ENCODE measurements at places on chromosomes 2 and 18.
A peak's percentile ranks its signal among the peaks of the same experiment; 100 is the strongest.

DNA sequence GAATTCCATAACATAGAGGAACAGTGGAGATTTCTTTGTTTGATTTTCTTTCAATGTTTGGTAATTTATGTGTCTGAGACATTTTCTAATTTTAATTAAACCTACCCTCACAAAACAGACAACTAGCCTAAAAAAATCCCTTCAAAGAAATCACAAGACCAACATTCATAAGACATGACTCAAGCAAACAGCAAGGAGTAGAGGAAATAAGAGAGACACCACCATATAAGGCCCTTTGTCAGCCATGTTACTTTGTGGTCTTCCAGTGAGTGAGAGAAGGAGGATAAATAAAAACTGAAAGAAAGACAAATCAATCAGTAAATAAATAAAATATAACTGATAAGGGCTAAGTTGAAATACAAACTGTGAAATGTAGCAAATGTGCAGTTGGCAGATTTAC lies 830.8 kb upstream of the SLC39A10 start:
- DNase-seq = no peak
- no peak overlapping the region for H3K27ac ChIP-seq
- no peaks in the 10 kb centered on the region for H3K27me3 ChIP-seq
- no peaks in the 10 kb centered on the region for H3K4me1 ChIP-seq
- H3K4me3 ChIP-seq = no peak overlapping the region
- H3K36me3 ChIP-seq = no peaks in the 10 kb centered on the region

GRCh38 chr2:128640166-128640844 lies 321.6 kb upstream of the HS6ST1 start:
- no peaks in the 10 kb centered on the region for H3K36me3 ChIP-seq
- H3K4me3 ChIP-seq = no peak overlapping the region
- no peak for DNase-seq
- no peaks in the 10 kb centered on the region for H3K27me3 ChIP-seq
- no peak overlapping the region for H3K27ac ChIP-seq

DNA sequence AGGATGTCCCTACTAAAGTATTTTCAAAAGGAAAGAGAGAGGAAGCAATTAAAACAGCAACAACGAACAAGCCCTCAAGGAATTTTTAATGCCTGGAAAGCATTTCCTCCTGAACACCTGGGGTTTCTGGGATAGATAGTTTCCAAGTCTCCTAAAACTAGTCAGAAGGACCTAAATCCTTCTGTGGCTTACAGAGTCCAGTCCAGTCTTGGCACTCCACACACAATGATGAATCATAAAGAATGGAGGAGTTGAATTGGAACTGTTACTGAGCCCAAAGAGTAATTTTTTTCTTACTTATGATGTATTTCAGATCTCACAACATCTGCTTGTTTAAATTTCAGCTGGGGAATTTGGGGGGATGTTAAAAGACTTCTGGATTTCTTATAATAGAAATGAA lies 144.6 kb upstream of the SETBP1 start:
- H3K4me3 ChIP-seq = no peak overlapping the region
- H3K27me3 ChIP-seq = no peaks in the 10 kb centered on the region
- DNase-seq = no peak
- no peaks in the 10 kb centered on the region for H3K36me3 ChIP-seq
- H3K4me1 ChIP-seq = peaks cover 22% of the 10 kb centered on the region
- no peak overlapping the region for H3K27ac ChIP-seq

DNA sequence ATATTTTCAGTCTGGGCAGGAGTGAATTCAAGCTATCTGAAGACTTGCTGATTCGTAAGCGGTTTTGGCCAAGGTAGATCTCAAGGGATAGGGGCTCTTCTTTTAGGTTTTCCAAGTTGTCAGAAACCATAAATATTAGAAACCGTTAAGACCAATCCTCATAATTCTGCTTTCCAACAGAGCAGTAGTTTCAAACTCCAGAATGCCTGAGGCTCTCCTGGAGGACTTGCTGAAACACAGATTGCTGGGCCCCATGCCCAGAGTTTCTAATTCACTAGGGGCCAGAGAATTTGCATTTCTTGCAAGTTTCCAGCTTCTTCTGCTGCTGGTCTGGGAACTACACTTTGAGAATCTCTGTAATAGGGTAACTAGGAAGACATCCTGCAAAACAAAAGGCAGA lies 1855.7 kb upstream of the CELF4 start:
- H3K27ac ChIP-seq = no peak overlapping the region
- no peak overlapping the region for H3K4me3 ChIP-seq
- no peak for DNase-seq
- H3K4me1 ChIP-seq = no peaks in the 10 kb centered on the region
- H3K27me3 ChIP-seq = no peaks in the 10 kb centered on the region
- H3K36me3 ChIP-seq = no peaks in the 10 kb centered on the region

GRCh38 chr2:44886414-44886813 lies 55.1 kb upstream of the SIX3 start:
- no peaks in the 10 kb centered on the region for H3K4me1 ChIP-seq
- no peaks in the 10 kb centered on the region for H3K36me3 ChIP-seq
- H3K27me3 ChIP-seq = peaks cover 4% of the 10 kb centered on the region
- DNase-seq = no peak
- H3K4me3 ChIP-seq = no peak overlapping the region

- no peaks in the 10 kb centered on the region for H3K27me3 ChIP-seq
- no peak overlapping the region for H3K4me3 ChIP-seq
- no peaks in the 10 kb centered on the region for H3K36me3 ChIP-seq
- no peak overlapping the region for H3K27ac ChIP-seq
- no peaks in the 10 kb centered on the region for H3K4me1 ChIP-seq
These were observed 388.7 kb upstream of the MYT1L start for GRCh38 chr2:2719781-2720180.

- H3K4me3 ChIP-seq = no peak overlapping the region
- H3K27ac ChIP-seq = no peak overlapping the region
- no peaks in the 10 kb centered on the region for H3K4me1 ChIP-seq
- DNase-seq = no peak
- no peaks in the 10 kb centered on the region for H3K36me3 ChIP-seq
- no peaks in the 10 kb centered on the region for H3K27me3 ChIP-seq
These were observed 956 bp downstream of the ESPNL start for GRCh38 chr2:238100821-238101771.

- no peaks in the 10 kb centered on the region for H3K4me1 ChIP-seq
- no peak overlapping the region for H3K27ac ChIP-seq
- no peak overlapping the region for H3K4me3 ChIP-seq
- H3K27me3 ChIP-seq = no peaks in the 10 kb centered on the region
- no peak for DNase-seq
- no peaks in the 10 kb centered on the region for H3K36me3 ChIP-seq
These were observed 19.3 kb upstream of the COPS8 start for GRCh38 chr2:237066396-237066795.

GRCh38 chr2:74374509-74375205 lies 5.5 kb downstream of the DCTN1 start:
- H3K27ac ChIP-seq = peak overlapping the region; percentile 27
- peaks cover 33% of the 10 kb centered on the region for H3K36me3 ChIP-seq
- peak; percentile 47 for DNase-seq
- H3K27me3 ChIP-seq = no peaks in the 10 kb centered on the region
- H3K4me3 ChIP-seq = peak overlapping the region; percentile 60

GRCh38 chr2:191087311-191087710 lies 63.5 kb downstream of the STAT4 start:
- no peaks in the 10 kb centered on the region for H3K4me1 ChIP-seq
- H3K4me3 ChIP-seq = no peak overlapping the region
- no peaks in the 10 kb centered on the region for H3K36me3 ChIP-seq
- DNase-seq = no peak
- no peaks in the 10 kb centered on the region for H3K27me3 ChIP-seq
- no peak overlapping the region for H3K27ac ChIP-seq

DNA sequence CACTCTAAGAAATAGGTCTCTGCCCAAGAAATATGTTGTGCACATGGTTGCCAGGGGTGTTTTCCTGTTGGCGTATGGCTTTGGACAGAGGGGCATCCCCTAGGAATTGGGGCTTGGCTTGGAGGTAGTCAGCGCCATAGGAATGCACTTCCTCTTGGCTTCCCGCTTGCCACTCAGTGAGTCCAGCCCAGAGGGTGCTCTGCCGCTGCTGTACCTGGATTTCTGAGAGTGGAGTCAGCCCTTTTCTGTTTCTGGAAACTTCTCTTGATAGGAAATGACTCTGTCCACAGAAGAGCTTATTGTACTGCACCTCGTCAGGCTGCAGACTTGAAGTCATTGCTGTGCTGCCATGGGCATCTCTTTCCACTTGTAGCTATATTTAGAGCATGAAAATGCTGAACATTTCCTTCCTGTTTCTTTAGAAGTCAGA lies 116.7 kb upstream of the MGAT5 start:
- peaks cover 26% of the 10 kb centered on the region for H3K4me1 ChIP-seq
- H3K36me3 ChIP-seq = no peaks in the 10 kb centered on the region
- H3K27ac ChIP-seq = peak overlapping the region; percentile 62
- H3K27me3 ChIP-seq = no peaks in the 10 kb centered on the region
- peak overlapping the region; percentile 59 for H3K4me3 ChIP-seq

GRCh38 chr2:78423631-78424030 lies 601.9 kb upstream of the REG3G start:
- no peak for DNase-seq
- no peak overlapping the region for H3K27ac ChIP-seq
- H3K27me3 ChIP-seq = no peaks in the 10 kb centered on the region

GRCh38 chr2:201452922-201453643 lies 1.5 kb downstream of the STRADB start:
- peaks cover 3% of the 10 kb centered on the region for H3K36me3 ChIP-seq
- H3K4me1 ChIP-seq = peaks cover 34% of the 10 kb centered on the region
- no peaks in the 10 kb centered on the region for H3K27me3 ChIP-seq
- peak overlapping the region; percentile 87 for H3K4me3 ChIP-seq
- H3K27ac ChIP-seq = no peak overlapping the region

DNA sequence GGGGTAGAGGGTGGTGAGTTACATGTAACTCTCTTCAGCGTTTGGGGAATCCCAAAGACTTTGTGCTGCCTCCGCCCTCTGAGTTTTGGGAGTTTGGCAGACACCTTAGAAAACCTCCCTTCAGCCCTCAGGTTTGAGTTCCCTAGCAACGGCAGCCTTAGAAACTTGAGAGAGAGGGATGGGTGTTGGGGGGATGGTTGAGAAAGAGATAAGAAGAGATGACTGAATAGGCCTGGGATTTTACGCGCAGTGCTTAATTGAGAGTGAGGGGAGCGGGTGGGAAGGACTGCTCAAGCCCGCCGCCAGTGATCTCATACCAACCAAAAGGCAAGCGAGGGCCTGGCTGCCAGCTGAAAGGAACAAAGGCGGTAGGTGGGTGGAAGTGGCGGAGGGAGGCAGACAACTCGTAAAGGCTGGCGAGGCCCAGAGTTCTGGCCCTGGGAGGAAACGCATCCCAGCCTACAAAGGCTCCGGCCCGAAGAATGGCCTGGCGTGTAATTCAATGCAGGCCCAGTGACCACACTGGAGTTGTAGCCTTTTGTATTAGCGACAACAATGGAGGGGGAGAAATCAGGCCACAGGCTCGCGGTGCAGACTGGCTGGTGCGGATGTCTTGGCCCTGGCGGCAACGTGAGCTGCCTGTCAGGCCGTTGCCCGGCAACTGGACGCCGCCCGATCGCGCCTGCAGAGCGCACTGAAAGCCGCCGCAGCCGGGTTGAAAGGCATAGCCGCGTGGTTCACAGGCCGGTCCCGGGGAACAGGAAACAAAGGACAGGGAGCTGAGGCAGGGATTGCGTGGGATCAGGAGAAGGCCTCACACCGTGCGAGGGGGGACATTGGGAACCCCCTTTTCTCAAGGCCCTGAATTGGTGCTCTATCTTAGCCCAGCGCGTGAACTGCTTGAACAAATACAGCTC lies 39.9 kb upstream of the DARS1 start:
- DNase-seq = no peak
- H3K4me3 ChIP-seq = peak overlapping the region; percentile 26
- no peak overlapping the region for H3K27ac ChIP-seq
- no peaks in the 10 kb centered on the region for H3K36me3 ChIP-seq
- H3K4me1 ChIP-seq = peaks cover 6% of the 10 kb centered on the region

GRCh38 chr2:102975996-102976975 lies 214.5 kb downstream of the TMEM182 start:
- H3K27ac ChIP-seq = no peak overlapping the region
- H3K36me3 ChIP-seq = no peaks in the 10 kb centered on the region
- no peak for DNase-seq

DNA sequence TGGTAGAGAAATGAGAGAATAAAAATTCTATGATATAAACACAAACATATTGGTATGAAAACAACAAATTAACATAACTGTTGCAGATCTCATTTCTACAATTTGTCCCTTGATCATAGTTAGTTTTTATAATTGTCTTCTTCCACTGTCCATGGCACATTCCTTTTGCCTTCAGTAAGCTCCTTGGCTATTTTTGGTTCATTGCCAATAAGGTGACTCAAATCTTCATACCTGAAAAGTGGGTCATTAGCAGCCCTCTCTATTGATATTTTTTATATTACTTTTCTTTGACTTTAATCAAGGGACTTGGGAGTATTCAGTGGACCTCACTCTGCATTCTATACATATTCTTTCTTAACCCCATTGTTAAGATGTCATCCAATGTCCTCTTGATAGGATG lies 552.9 kb downstream of the TDRD15 start:
- H3K27me3 ChIP-seq = no peaks in the 10 kb centered on the region
- no peak overlapping the region for H3K27ac ChIP-seq
- no peak for DNase-seq
- H3K4me1 ChIP-seq = no peaks in the 10 kb centered on the region
- no peaks in the 10 kb centered on the region for H3K36me3 ChIP-seq

- no peak overlapping the region for H3K4me3 ChIP-seq
- H3K36me3 ChIP-seq = no peaks in the 10 kb centered on the region
- no peaks in the 10 kb centered on the region for H3K4me1 ChIP-seq
- no peaks in the 10 kb centered on the region for H3K27me3 ChIP-seq
- DNase-seq = no peak
These were observed 159.1 kb upstream of the LHCGR start for GRCh38 chr2:48914477-48915089.

- H3K27me3 ChIP-seq = peaks cover 4% of the 10 kb centered on the region
- H3K4me1 ChIP-seq = no peaks in the 10 kb centered on the region
- no peak for DNase-seq
- no peaks in the 10 kb centered on the region for H3K36me3 ChIP-seq
These were observed 733.7 kb upstream of the POU3F3 start for GRCh38 chr2:104120171-104120570.

GRCh38 chr2:152198499-152198898 lies 22.9 kb upstream of the STAM2 start:
- DNase-seq = no peak
- no peak overlapping the region for H3K27ac ChIP-seq
- no peak overlapping the region for H3K4me3 ChIP-seq

GRCh38 chr2:239695728-239696240 lies 295.0 kb upstream of the HDAC4 start:
- H3K36me3 ChIP-seq = no peaks in the 10 kb centered on the region
- H3K27ac ChIP-seq = no peak overlapping the region
- H3K4me1 ChIP-seq = no peaks in the 10 kb centered on the region
- DNase-seq = no peak
- no peak overlapping the region for H3K4me3 ChIP-seq

DNA sequence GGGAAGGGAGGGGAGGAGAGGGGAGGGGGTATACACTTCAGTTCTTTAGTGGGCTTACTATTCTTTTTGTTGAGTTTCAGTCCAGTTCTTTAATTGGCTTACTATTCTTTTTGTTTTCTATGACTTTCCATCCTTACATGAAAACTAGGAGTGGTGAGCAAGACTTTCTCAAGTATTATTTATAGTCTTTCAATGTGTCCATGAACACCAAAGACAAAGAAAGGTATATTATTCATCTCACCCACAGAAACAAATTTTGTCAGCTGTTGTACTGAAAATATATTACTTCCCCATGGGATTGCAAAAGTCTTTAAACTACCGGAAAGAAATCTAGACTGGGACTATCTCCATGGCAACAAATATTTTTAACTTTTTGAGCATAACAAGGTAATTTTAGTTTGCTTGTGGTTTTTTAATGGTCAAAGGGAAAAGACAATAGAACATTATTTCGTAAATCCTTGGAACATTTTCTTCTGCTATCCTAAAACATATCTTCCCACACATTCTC lies 17.6 kb downstream of the ADAM17 start:
- H3K4me1 ChIP-seq = peaks cover 16% of the 10 kb centered on the region
- peak overlapping the region; percentile 33 for H3K27ac ChIP-seq
- no peaks in the 10 kb centered on the region for H3K36me3 ChIP-seq
- no peaks in the 10 kb centered on the region for H3K27me3 ChIP-seq
